Diencephalon (tissue), 1 donor: ENCODE measurements at places on chromosomes 2 and 18. TPM values are rescaled to one million over a fixed set of nuclear protein-coding genes. Genes with fewer than 3 reads are reported as not detected.

GALR1 gene
- 7.8 TPM for total RNA-seq

ACVR1C gene
- total RNA-seq: 3.5 TPM

COL5A2 gene
- 19.1 TPM for total RNA-seq

NAGK gene
- 49.1 TPM for total RNA-seq

PCGF1 gene
- 9.5 TPM for total RNA-seq

APLF gene
- total RNA-seq: 17.8 TPM

UGT1A8 gene
- not detected for total RNA-seq

COLEC12 gene
- 16.8 TPM for total RNA-seq

REEP1 gene
- 200 TPM for total RNA-seq

TEX51 gene
- total RNA-seq: not detected

SPHKAP gene
- 60.7 TPM for total RNA-seq

EIF2AK3 gene
- total RNA-seq: 21.2 TPM

GPR39 gene
- 1.2 TPM for total RNA-seq

SCTR gene
- 0.69 TPM for total RNA-seq

GRB14 gene
- total RNA-seq: 12.5 TPM

CCBE1 gene
- total RNA-seq: 5.3 TPM

IL36A gene
- total RNA-seq: not detected

TMEM178A gene
- 24.2 TPM for total RNA-seq

RAB6C gene
- total RNA-seq: 2.5 TPM

ATP6V1C2 gene
- 0.23 TPM for total RNA-seq

ITPRIPL1 gene
- 1.6 TPM for total RNA-seq

ERBB4 gene
- total RNA-seq: 78.7 TPM

FOXD4L1 gene
- 0.69 TPM for total RNA-seq

CRYGD gene
- 3.7 TPM for total RNA-seq

EFR3B gene
- 72.9 TPM for total RNA-seq

RAB1A gene
- 128 TPM for total RNA-seq

ABCB11 gene
- total RNA-seq: 1.2 TPM

TCF4 gene
- 285 TPM for total RNA-seq

CD8B gene
- 1.8 TPM for total RNA-seq

ZFAND2B gene
- 12.5 TPM for total RNA-seq

TNFRSF11A gene
- total RNA-seq: 0.46 TPM

FSIP2 gene
- total RNA-seq: 2.3 TPM

TMEM214 gene
- total RNA-seq: 14.5 TPM

SATB2 gene
- 20.8 TPM for total RNA-seq

CYP27C1 gene
- 0.69 TPM for total RNA-seq

FAM124B gene
- 11.5 TPM for total RNA-seq

SERPINB10 gene
- total RNA-seq: 0.46 TPM

CMPK2 gene
- 16.6 TPM for total RNA-seq

EPB41L5 gene
- 84.7 TPM for total RNA-seq

GPR35 gene
- total RNA-seq: 0.46 TPM

IHH gene
- total RNA-seq: 0.69 TPM

GCA gene
- total RNA-seq: 28.1 TPM
